ENCODE measurements at places on chromosomes 12 and 14. TPM values are rescaled to one million over a fixed set of nuclear protein-coding genes. Genes with fewer than 3 reads are reported as not detected.

Gene SRGAP1
- total RNA-seq = 0.08 TPM

Gene KRT71
- not detected for total RNA-seq

Gene FBXO33
- 19.0 TPM for total RNA-seq

Gene LHX5
- total RNA-seq = not detected

GRCh38 chr12:9906873-9907272, 25.3 kb downstream of the CLEC2A start:
- H3K27me3 ChIP-seq = no peaks in the 10 kb centered on the region
- peak overlapping the region; percentile 89 for H3K27ac ChIP-seq
- no peak for DNase-seq
